Breast epithelium (tissue), 4 donors: ENCODE measurements at places on chromosomes 7 and 10. TPM values are rescaled to one million over a fixed set of nuclear protein-coding genes. Genes with fewer than 3 reads are reported as not detected.

Gene ADAM12
- total RNA-seq: 16.4 TPM

Gene ELMO1
- 110 TPM for total RNA-seq

Gene DEPP1
- total RNA-seq: 2,057 TPM

Gene PLPP4
- total RNA-seq: not detected

Gene SLC26A4
- 0.48 TPM for total RNA-seq

Gene CPXM2
- 5.3 TPM for total RNA-seq

Gene DOCK4
- total RNA-seq: 31.7 TPM

Gene SUN3
- not detected for total RNA-seq

Gene TAS2R5
- total RNA-seq: 2.0 TPM

Gene CYP2C19
- total RNA-seq: not detected

Gene CYP2C8
- 1.3 TPM for total RNA-seq

Gene COMTD1
- 21.0 TPM for total RNA-seq

Gene ABCB1
- total RNA-seq: 14.9 TPM

Gene TWNK
- total RNA-seq: 7.5 TPM

Gene RP9
- 17.0 TPM for total RNA-seq

Gene C10orf71
- total RNA-seq: not detected

Gene PTPN20
- total RNA-seq: 14.8 TPM

Gene CC2D2B
- 2.9 TPM for total RNA-seq

Gene MMD2
- not detected for total RNA-seq

Gene HEPACAM2
- total RNA-seq: not detected

Gene LLCFC1
- total RNA-seq: not detected

Gene KCNH2
- 0.29 TPM for total RNA-seq

Gene CHRM2
- total RNA-seq: not detected

Gene PRLHR
- total RNA-seq: not detected

Gene NKX6-2
- total RNA-seq: not detected

Gene MUC12
- total RNA-seq: 5.2 TPM

Gene AKR1C4
- not detected for total RNA-seq

Gene DPP6
- 0.59 TPM for total RNA-seq

Gene ZNF32
- 53.1 TPM for total RNA-seq

Gene HMX2
- not detected for total RNA-seq

Gene ACTL6B
- not detected for total RNA-seq

Gene SLC26A5
- 1.0 TPM for total RNA-seq

Gene PHKG1
- total RNA-seq: 2.6 TPM

Gene MYO1G
- 2.0 TPM for total RNA-seq

Gene TLX1
- not detected for total RNA-seq

Gene CTNNA3
- total RNA-seq: 1.1 TPM

Gene TMEM236
- 0.66 TPM for total RNA-seq

Gene TBX20
- total RNA-seq: not detected

Gene ENO4
- total RNA-seq: 0.16 TPM

Gene DHTKD1
- total RNA-seq: 31.9 TPM

Gene TMEM178B
- 0.33 TPM for total RNA-seq

Gene PLA2G12B
- total RNA-seq: not detected

Gene TMEM176B
- 49.1 TPM for total RNA-seq

Gene ANXA8
- total RNA-seq: not detected

Gene PCLO
- total RNA-seq: 5.9 TPM

Gene ARHGAP12
- 60.0 TPM for total RNA-seq

Gene CYP3A4
- 0.64 TPM for total RNA-seq

Gene ASZ1
- not detected for total RNA-seq

Gene PKD1L1
- 0.44 TPM for total RNA-seq

Gene NOLC1
- 82.8 TPM for total RNA-seq

Gene COBL
- total RNA-seq: 37.3 TPM

Gene HMX3
- not detected for total RNA-seq

Gene LIPK
- total RNA-seq: not detected
